NCI-H69 (cell line): ENCODE measurements at places on chromosomes 11 and 22.

GRCh38 chr11:61797263-61797944, 4.7 kb downstream of the FEN1 start:
- DNase-seq, result peak; percentile 83

DNA sequence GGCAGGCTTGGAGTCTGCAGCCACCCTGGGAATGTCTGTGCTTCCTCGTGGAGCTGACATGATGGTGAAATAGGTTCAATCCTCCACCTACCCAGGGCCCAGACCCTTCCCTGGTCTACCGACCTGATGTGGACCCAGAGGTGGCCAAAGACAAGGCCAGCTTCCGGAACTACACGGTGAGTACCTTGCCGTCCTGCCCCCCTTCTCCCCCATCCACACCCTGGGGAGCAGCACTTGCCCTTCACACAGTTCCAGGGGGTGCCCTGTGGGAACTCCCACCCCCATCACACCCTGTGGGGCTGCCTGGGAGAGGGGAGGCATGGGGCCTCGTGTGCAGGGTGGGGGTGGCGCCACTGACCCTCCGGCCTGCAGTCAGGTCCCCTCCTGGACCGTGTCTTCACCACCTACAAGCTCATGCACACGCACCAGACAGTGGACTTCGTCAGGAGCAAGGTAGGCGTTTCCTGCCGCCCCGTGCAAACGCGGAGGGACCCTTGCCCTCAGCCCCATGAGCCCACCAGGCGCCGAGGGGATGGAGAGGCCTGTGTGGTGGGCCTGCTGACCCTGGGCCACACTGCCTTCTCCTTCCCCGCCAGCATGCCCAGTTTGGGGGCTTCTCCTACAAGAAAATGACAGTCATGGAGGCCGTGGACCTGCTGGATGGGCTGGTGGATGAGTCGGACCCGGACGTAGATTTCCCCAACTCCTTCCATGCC, 789 bp downstream of the MIOX start:
- no peak for DNase-seq

GRCh38 chr11:75697906-75698581, 19.6 kb upstream of the MOGAT2 start:
- DNase-seq, result no peak

- DNase-seq, result no peak
These were observed 351.2 kb downstream of the TENM4 start for GRCh38 chr11:79089601-79090000.

- DNase-seq, result no peak
These were observed 50.3 kb downstream of the CLMP start for GRCh38 chr11:123144707-123145106.

GRCh38 chr22:31881865-31882264, 62.5 kb upstream of the YWHAH start:
- no peak for DNase-seq

DNA sequence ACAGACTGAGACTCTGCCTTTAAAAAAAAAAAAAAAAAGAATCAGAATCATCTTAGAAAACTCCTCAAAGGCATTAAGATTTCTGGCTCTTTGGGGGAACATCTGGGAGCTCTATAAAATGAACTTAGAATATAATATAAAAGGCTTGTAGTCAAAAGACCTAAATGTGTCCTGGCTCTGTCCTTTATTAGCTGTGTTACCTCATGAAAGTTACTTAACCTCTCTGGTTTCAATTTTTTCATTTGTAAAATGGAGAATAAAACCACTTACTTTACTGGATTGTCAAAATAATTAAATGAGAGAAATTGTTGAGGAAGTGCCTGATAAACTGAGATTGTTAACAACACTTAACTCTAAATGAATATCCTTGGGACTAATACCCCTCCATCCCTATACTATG, 81.8 kb downstream of the FAM168A start:
- no peak for DNase-seq

GRCh38 chr22:42436404-42436803, 4.2 kb upstream of the NFAM1 start:
- DNase-seq, result peak; percentile 64

GRCh38 chr22:24512043-24512442, 16.9 kb downstream of the UPB1 start:
- peak; percentile 30 for DNase-seq

DNA sequence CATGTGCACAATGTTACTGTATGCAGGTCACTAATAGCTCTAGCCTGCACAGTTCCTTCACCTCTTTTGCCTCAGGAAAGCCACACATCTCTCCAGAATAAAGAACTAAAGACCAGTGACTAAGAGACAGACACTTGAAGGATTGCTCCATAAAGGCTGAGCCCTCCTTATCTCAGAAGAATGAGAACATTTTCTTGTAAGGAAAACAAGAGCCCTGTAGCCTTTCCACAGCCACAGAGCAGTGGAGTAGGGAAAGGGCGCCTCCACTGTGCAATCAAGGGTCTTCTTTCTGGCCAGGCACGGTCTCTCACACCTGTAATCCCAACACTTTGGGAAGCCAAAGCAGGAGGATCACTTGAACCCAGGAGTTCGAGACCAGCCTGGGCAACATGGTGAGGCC, 202.6 kb upstream of the TMEM45B start:
- DNase-seq, result no peak

DNA sequence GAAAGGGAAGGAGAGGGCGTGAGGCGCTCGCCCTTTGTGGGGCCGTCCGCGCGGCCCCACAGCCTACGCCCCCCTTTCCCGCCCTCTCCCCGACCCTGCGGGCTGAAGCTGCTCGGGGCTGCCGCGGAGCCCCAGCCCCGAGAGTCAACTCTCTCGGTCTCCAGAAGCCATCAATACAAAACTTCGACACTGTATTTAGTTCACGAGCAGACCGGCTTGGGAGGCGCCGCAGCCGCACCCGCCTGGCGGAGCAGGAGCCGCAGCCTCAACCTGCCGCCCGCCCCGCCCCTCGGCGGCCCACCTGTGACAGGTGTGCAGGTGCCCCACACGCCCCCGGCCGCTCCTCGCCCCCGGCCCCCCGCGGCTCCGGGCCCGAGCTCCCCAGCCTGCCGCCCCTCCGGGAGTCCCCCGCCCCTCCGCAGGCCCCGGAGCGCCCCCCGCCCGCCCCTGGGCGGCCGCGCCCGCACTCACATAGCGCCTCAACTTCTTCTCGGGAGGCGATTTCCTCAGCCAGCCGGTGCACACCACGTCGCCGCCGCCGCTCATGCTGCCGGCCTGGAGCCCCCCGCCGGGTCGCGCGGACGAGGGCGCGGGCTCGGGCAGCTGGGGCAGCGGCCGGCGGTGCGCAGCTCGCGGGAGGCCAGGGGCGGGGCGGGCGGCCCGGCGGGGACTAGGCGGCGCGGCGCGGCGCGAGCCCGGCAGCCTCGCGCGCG, at the start of gene GAB2:
Gene GAB2, minus strand, starts transcription at position 646 of the 713 bp plus-strand sequence. Its CDS starts 100 bp downstream, at position 546.
- peak; percentile 93 for DNase-seq

- DNase-seq, result peak; percentile 89
These were observed 4.3 kb upstream of the PATZ1 start for GRCh38 chr22:31350410-31350863.

- no peak for DNase-seq
These were observed 11.0 kb upstream of the SHANK2 start for GRCh38 chr11:71263386-71263785.

- DNase-seq, result no peak
These were observed 983 bp downstream of the EHF start for GRCh38 chr11:34621876-34622275.

GRCh38 chr11:115123641-115124040, 380.6 kb downstream of the CADM1 start:
- DNase-seq, result peak; percentile 80

DNA sequence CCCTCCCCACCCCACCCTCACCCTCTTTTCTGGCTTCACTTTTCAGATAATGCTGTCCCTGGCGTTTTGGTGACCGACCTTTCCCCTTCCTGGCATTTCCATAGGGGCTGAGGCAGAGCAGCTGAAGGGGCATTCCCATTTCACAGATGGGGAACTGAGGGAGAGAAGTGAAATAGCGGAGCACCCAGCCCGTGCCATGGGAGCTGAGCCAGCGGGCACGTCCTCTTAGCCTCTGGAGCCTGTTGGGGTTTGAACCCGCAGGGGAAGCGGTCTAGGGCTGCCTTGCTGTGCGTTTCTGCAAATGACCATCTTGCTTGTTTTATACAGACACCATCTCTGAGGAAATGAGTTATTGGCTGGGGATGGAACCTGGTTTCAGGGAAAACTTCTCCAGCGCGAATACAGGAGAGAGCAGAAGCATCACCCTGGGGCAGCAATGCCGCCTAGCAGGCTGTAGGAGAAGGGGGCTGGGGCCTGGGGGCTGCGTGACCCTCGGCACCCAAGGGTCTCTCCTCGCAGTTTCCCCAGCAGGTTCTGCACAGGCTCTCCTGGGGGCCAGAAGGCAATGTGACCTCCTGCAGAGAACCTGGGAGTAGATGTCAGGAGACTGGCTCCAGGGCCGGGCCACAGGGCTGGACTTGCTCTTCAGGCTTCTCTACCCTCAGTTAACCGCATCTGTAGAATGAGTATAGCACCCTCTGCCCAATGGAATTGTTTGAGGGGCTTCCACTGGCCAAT, 1.5 kb downstream of the PTPRJ start:
- DNase-seq, result no peak

DNA sequence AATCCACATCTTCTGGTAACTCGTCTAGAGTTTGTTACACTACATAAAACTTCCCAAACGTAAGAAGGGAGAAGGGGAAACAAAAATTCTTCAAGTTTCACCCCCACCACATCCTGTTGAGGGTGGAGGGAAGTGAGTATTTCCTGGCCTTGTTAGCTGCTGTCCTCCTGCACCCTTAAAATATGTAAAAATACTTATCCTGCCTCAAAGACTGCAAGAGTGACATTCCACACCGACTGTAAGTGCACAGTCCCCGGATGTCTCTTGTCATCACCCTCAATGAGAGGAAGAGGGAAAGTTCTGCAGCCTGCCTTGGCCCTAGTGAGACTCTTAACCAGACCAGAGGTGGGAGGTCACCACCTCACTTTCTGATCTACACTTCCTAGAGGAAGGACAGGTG, 3.3 kb downstream of the TMEM121B start:
- DNase-seq, result no peak

DNA sequence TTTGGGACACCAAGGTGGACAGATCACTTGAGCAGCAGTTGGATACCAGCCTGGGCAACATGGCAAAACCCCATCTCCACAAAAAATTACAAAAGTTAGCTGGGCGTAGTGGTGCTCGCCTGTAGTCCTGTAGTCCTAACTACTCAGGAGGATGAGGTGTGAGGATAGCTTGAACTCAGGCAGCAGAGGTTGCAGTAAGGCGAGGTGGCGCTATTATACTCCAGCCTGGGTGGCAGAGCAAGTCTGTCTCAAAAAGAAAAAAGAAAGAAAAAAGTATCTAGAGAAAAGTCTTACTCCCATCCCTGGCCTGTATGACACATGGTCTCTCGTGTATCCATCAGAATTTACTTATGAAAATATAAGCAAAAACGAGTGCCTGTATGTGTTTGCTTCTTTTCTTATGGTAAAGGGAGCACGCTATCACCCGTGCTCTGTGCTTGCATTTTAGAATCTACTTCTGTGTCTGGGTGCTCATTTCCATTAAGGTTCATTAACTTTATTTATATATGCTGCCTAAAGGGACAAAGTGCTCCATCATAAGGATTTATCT, 15.4 kb upstream of the CPT1A start:
- DNase-seq, result no peak
